Brain (organoid and tissue), 16 donors: ENCODE measurements at places on chromosomes 2 and 18.

- no peak for DNase-seq
These were observed 47.3 kb upstream of the GALR1 start for GRCh38 chr18:77202329-77202728.

GRCh38 chr2:160564591-160564990, 71.0 kb upstream of the RBMS1 start:
- no peak for DNase-seq

DNA sequence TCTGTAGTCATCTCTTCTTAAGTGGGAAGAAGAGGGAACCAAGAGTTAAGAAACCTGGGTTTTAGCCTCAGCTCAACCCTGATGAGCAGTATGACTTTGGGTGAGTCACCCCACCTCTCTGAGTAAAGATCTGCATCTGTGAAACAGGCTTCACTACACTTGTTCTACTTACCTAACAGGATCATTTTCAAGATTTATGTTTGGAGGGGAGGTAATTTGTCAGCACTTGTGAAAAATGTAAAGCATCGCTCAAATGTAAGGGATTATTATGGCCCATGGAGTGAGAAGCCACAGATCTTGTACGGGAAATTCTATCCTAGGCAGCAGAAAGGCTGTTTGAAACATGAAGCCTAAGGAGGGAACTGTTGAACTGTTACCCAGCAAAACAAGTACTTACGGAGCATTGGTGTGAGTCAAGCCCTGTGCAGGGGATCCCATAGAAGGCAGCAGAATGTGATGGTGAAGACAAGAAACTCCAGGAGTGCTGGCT, 160.6 kb downstream of the PRKCE start:
- no peak for DNase-seq

DNA sequence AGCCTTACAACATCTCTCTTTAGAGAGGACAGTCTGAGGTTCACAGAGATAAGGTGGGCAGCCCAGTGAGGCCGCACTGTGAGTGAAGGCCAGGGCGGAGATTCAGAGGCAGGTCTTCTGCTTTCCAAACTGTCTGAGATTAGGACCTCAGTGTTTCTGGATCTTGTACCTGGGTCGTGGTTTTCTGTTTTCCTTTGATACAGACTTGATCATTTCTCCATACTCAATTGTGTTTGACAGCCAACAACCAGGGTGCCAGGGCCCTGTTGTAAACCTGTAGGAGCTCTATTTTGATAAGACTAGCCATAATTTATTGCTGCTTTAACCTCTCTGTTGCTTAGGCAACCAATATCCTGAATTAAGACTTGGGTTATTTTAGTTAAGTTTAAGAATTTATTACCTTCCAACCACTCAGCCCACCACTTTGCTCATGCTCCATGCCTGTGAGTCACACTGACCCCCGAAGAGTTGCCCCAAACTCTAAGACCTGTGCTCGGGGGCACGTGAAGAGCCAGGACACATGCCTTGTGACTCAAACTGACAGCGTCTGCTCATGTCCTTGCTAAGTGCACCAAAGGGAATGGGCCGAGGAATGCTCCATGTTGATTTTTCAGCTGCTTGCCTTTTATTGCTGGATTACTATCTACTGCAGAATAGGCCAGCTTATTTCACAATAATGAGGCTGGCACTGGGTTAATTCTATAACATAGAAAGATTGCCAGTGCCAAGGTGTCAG, 248.6 kb downstream of the BCL2 start:
- DNase-seq, result no peak

DNA sequence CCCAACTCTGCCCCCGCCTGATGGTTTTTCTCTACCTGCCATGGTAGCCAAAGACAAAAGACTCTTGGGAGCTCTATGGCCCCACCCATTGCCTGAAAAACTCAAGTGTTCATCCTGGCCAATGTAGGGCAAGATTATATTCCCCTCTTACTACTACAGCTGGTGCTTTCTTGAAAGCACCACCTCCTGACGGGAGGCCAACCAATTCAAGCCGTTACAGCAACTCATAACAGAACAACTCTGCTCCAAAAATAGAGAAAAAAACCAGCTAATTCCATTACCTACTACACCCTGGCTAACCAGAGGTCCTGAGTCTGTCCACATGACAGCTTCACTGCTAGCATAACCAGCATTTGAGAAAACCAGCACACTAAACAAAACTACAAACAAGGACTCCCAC, 127.5 kb upstream of the GAREM1 start:
- DNase-seq, result no peak
